ENCODE measurements at places on chromosomes 12 and 14.
A peak's percentile ranks its signal among the peaks of the same experiment; 100 is the strongest.

GRCh38 chr12:56792678-56793077 is 29.6 kb downstream of the HSD17B6 start:
- no peak for DNase-seq

GRCh38 chr12:109065154-109065852 is 12.9 kb downstream of the USP30 start:
- no peak for DNase-seq

GRCh38 chr14:77580964-77581505 is 35.4 kb downstream of the SPTLC2 start:
- DNase-seq = no peak

DNA sequence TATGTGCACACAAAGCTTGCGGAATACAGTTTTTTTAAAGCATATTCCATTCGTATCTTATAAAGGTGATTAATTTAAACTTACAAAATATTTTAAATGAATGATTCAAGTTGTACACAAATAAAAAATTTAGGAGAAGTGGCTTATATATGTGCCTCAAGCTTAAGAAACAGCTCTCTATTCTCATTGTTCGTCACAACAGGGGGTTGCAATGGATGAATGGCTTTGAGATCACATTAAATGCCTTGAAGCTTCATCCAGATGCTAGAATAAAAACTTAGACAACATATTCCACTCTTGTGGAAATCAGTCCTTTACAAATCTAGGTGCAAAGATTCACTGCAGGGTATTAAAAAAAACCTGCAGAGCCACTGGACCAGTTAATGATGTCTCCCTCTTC is 303.9 kb upstream of the LRFN5 start:
- no peak for DNase-seq

- peak; percentile 57 for DNase-seq
Measured at GRCh38 chr12:80472911-80473500, 29.0 kb downstream of the PTPRQ start.

DNA sequence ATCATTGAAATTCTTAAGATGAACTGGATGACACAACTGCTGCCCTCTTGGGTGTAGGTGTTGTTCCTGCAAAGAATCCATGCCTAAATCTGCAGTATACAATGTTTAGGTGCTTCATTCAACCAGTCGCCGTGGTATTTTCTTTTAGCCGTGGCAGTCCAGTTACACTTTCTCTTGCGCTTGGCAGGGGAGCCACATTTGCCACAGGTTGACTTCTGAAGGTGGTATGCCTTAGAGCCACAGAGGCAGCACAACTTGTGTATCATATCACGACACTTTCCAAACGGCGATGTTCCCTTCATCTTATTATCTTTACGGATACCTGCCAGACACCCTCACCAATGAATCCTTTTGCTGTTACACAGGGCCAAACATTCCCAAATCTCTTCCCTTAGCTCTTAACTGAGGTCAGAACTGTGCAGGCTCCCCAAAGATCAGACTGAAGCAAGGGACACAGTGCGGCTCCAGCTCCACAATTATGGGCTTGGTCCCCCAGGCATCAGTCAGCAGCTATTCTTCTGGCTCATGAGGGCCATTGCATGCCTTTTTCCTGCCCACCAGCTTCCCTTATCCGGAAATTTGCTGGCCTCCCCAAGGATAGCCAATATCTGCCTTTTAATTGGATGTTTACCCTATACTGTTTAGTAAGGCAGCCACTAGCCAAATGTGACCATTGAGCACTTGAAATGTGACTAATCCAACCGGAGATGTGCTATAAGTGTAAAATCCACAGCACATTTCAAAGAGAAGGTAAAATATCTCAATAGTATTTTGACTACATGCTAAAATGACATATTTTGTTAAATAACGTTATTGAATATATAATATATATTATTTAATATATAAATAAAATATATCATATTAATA is 50.7 kb downstream of the SENP1 start:
- no peak for DNase-seq

DNA sequence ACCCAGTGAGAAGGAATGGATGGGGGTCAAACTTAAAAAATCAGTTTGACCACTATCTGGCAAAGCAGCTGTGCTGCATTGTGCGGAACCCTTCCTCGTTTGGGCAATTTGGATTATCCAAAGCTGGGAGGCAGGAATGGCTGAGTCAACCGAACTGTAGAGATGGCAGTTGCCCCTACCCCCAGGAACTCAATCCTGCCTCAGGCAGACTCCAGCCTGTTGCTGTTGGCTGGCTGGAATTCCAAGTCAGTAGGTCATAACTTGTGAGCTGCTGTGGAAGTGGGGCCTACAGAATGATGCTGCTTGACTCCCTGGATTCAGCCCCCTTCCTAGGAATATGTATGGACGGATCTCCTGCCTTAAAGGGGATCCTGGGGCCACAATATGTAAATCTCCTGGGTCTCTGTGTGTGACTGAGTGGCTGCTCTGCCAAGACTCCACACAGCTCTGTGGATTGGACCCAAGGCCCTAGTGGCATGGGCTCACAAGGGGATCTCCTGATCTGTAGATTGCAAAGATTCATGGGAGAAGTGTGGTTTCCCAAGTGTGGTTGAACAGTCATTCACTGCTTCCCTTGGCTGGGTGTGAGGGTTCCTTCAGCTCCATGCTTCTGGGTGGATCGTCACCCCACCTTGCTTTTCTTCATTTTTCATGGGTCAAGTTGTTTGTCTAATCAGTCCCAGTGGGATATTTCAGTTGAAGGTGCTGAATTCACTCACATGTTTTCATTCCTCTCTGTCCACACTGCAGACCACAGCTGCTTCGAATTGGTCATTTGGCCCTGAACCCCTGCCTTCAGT is 19.2 kb downstream of the LUM start:
- no peak for DNase-seq

DNA sequence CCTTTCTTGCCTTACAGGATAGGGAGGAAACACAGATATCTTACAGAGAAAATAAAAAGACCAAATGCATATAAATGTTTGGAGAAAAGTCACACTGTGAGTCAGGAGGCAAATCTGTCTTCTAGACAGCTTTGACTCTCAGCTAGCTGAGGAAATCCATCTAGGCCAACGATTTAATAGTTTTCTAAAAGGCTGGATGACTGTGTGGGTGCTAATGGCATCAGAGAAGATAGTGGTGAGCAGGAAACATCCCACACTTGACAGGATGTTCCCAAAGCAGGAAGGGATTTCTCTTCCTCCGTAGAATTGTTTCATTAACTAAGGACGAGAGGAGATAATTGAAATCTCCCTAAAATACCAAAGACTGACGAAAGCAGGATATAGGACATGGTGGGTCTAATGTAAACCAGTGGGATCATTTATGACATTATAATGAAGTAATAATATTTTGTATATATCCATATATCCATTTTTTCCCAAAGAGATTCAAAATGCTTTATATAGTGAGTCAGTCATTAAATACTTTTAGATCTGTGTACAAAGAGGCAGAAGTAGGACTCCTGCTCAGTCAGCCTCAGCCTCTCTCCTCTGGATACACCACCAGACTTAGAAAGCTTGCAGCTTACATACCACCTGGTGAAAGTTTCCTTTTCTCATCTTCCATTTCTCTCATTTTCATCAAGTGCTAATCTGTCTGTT is 44.3 kb upstream of the PSMA6 start:
- no peak for DNase-seq
